Suppressor macrophage (primary cell): ENCODE measurements at places on chromosomes 7 and 10.
A peak's percentile ranks its signal among the peaks of the same experiment; 100 is the strongest.

DNA sequence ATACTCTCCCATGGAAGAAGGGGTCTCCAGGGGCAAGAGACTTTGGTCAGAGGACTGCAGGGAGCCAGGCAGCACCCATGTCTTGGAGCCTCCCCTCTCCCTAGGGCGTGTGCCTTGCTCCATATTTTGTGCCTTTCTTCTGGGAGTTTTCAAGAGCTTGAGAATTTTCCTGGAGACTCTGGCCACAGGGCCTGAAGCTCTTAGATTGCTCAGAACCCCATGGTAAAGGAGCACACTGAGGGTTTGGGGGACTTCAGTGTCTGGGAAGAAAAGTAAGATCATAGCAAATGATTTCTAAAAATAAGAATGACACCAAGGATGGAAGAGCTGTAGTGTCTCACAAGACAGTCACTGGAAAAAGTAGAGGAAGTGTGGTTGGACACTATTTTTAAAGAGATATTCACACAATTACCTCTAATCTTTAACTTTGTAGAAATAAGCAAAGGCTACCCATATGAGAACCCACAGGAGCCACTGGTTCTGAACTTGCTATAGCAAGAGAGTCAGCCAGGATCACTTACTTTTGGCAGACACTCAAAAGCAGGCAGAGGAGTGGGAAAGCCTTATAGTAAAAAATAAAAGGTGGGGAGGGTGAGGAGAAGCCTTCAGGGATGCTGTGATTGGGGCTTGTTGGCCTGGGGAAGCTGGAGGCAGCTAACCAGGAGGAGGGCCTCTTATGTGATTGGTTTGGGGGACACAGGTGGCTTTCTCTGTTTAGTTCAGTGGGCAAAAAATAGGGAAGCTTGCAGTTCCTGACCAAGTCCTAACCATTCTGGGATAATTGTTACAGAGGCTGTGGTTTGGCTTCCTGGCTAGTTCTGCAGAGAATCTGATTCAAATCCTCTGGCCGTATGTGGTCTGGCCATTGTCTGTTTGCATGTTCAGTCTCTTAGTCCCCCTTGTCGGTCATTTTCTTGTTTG is 5.1 kb upstream of the CSGALNACT2 start:
- DNase-seq: peak; percentile 50

DNA sequence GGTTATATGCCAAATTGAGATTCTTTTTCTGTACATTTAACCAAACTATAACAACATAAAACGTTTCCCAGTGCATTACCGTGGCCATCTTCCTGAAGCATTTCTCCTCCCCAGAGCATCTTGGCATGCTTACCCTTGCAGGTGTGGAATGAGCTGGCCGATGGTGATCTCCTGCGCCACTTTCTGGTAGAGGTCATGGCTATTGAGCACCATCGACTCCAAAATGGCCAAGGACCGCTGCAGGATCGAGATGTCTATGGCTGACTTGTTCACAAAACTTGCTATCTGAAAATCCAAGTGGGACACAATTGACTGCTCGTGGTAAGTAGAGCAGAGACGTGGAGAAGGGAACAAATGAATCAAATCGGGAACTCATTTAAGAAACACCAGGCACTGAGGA is 223.9 kb downstream of the ELMO1 start:
- no peak for DNase-seq

- DNase-seq: no peak
These were observed 1.2 kb upstream of the MEOX2 start for GRCh38 chr7:15687546-15688278.

DNA sequence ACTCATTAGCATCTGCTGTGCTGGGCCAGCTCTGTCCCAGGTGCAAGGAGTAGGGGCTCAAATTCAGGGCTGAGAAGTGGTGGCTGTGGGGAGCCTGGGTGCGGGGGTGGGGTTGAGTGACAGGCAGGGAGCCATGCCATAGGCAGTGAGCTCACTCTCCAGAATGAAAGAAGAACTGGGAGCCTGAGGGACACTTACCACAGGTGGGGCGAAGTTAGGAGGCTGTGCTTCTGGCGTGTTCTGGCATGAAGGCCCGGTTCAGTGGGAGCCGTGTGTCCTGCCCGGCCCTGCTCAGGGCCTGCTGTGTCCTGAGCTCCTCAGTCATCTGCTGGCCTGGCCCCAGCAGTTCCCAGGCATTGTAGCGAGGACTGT is 62.5 kb downstream of the MKI67 start:
- DNase-seq: peak; percentile 59

- DNase-seq: no peak
These were observed 2.6 kb downstream of the ABCA13 start for GRCh38 chr7:48173756-48174382.

DNA sequence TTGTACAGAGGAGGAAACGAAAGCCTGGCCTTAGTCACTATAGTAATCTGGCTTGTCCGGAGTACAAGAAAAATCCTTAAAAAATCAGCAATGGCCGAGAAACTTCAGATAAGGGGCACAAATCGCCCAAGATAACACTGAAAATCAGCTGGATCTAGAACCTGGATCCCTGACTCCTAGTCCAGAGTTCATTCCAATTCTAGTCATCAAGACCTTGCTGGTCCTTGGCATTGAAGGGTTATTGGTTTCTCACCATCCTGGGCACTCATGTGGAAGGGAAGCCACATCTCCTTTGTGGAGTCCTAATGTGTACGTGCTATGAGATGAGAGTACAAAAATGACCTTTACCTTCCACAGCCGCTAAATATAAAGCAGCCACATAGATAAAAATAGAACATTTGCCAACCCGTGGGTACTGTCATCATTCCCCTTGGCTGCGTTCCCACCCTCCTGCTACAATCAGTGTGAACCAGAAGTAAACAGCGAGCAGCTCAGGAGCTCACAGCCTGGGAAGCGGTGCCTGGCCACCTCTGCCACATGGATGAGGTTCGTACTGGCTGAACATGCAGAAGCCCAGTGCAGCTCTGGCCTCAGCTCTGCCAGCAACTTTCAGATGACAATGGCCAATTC is 116.0 kb upstream of the PDLIM1 start:
- DNase-seq: peak; percentile 48

GRCh38 chr7:157964521-157964920 is 623.1 kb downstream of the PTPRN2 start:
- no peak for DNase-seq

GRCh38 chr10:103814105-103814504 is 41.3 kb downstream of the SH3PXD2A start:
- DNase-seq: no peak

GRCh38 chr7:31432176-31432575 is 81.7 kb upstream of the ITPRID1 start:
- no peak for DNase-seq

GRCh38 chr10:27514243-27514642 is 10.1 kb downstream of the RAB18 start:
- DNase-seq: no peak

DNA sequence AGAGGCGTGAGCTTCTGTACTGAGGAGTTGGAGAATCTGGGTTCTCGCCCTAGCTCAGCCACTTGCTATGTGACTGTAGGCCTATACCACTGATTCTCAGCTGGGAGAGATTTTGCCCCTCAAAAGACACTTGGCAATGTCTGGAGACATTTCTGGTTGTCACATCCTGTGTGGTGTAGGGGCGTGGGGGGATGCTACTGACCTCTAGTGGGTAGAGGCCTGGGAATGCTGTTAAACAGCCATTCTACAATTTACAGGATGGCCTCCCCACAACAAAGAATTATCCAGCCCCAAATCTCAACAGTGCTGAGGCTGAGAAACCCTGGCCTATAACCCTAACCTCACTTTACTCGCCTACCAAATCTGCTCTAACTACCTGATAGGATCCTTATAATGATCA is 58.8 kb upstream of the GAD2 start:
- no peak for DNase-seq

GRCh38 chr10:120658943-120659885 is 191.9 kb upstream of the WDR11 start:
- DNase-seq: no peak

- DNase-seq: no peak
These were observed 22.1 kb upstream of the STK17A start for GRCh38 chr7:43560742-43561330.

DNA sequence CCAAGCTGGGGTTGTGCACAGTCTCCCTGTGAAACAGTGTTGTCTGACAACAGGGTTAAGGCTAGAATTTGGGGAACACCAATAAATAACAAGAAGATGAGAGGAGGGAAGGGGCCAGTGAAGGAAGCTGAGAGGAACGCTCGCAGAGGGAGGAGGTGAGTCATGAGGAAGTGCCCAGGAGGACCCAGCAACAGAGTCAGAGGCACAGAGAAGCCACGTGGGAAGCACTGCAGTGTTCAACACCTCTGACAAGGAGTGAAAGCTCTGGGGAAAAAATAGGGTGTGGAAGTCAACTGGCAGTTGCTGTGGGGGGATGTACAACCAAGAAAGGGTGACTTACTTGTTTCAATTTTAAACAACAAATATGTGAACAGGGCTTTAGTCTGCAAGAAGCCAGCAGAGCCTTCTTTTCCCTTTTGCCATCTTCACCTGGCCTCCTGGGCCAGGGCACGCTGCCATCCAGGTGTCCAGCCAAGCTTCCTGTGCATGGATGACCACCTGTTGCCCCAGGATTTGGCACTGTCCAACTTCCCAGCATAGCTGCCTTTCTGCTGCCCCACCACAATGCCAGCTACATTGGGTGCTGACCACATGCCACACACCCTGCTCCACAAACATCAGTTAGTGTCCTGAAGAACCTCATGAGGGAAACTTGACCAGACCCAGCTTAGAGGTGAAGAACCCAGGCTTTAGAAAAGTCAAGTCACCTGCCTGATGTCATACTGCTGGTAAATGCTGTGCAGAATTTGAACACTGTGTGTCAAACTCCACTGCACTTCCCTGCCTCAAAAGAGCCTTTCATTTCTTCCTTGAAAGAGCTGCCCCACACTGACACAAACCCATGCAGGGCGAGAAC is 69.6 kb downstream of the ATXN7L1 start:
- DNase-seq: peak; percentile 77

DNA sequence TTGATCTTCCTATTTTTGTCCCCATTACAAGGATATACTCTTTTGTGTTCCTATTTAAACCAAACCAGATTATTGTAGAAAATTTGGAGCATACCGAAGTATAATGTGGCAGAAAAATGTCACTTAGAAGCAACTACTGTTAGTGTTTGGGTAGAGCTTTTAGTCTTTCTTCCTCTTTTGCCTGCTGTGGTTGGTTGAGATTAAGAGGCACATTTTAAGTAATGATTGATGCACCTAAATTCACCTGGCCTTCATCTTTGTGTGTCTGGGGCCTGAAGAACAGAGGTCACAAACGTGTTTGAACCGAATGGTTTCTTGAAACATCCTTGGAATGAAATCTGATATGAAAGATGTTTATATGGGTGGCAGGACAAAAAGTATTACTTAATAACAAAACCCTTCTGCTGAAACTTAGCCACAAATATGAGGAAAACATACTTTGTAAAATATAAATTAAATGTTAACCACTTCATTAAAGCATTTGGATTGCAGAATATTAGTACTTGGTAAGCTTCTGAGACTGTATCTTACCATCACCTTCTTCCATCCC is 2.6 kb downstream of the BPGM start:
- no peak for DNase-seq

DNA sequence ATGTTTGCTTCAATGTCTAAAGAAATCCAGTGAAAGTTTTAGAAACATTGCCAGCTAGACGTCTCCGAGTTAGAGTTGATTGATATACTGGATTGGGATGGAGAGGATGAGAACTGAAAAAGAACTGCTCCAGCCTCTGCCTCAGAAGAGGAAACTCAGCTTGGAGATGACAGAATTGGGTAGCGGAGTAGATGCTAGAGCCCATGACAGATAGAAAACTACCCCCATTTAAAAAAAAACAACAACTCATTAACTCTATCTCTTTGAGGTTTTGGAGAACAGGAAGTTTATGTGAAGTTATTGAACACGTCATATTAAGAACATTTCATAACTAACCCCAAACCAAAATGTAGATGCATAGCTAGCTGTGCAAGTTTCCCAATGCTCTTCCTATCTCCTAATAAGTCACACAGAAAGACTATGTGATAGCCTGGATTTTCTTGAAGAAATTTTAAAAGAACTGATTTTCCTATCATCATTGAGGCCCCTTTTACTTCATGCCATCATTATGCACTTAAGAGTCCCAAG is 28.3 kb upstream of the AFAP1L2 start:
- DNase-seq: no peak

GRCh38 chr7:105141068-105141467 is 127.1 kb downstream of the KMT2E start:
- DNase-seq: no peak

DNA sequence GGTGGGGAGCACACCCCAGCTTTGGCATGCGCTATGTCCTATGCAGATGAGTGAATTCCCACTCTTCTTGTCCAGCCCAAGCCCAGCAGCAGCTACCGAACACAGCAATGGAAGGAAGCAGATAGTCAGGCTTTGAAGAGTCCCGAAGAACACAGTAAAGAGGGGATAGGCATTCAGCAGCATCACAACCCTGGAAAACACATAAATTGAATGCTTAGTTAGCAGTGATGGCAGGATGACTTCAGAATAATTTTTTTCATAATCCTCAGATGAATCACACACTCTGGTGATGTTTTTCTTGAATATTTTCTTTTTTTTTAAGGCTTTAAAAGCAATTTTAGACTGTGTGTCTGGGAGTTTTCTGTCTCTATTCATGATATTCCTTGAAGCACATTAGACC is 95.8 kb downstream of the CFAP58 start:
- no peak for DNase-seq

- no peak for DNase-seq
These were observed 22.4 kb downstream of the RALA start for GRCh38 chr7:39645482-39646407.

- no peak for DNase-seq
These were observed 171.2 kb downstream of the ARHGAP12 start for GRCh38 chr10:31757386-31757791.

DNA sequence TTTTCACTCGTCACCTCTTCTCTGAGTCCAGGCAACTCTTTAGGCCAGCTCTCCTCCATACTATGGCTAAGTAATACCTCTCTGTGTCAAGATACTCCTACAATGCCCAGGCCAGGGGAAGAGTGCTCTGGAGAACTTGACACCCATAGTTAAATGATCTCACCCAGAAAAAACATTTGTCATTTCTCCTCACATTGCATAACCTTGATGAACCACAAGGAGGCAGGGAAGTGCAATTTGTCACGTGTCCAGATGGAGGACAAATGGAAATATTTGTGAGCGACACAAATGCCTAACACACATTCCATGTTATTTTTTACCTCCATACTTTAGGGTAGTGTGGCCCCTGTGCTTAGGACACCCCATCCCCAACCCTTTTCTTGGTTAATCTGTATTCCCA is 78.3 kb downstream of the HTR7 start:
- peak; percentile 64 for DNase-seq
